ENCODE measurements at places on chromosomes 4 and X.

DNA sequence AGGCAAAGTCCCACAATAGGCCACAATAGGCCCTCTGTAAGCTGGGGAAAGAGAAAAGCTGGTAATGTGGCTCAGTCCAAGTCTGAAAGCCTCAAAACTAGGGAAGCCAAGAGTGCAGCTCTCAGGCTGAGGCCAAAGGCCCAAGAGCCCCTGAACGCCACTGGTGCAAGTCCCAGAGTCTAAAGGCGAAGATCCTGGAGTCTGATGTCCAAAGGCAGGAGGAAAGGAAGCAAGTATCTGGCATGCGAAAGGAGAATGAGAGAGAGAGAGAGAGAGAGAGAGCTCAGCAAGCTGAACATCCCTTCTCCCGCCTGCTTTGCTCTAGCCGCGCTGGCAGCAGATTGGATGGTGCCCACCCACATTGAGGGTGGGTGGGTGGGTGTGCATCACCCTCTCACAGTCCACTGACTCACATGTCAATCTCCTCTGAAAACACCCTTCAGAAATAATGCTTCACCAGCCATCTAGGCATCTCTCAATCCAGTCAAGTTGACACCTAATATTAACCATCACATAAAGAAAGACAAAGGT, 30.9 kb upstream of the ELF2 start:
- H3K27me3 ChIP-seq = no peaks in the 10 kb centered on the region
- H3K4me3 ChIP-seq = no peak overlapping the region
- no peaks in the 10 kb centered on the region for H3K36me3 ChIP-seq
- no peak overlapping the region for H3K27ac ChIP-seq

DNA sequence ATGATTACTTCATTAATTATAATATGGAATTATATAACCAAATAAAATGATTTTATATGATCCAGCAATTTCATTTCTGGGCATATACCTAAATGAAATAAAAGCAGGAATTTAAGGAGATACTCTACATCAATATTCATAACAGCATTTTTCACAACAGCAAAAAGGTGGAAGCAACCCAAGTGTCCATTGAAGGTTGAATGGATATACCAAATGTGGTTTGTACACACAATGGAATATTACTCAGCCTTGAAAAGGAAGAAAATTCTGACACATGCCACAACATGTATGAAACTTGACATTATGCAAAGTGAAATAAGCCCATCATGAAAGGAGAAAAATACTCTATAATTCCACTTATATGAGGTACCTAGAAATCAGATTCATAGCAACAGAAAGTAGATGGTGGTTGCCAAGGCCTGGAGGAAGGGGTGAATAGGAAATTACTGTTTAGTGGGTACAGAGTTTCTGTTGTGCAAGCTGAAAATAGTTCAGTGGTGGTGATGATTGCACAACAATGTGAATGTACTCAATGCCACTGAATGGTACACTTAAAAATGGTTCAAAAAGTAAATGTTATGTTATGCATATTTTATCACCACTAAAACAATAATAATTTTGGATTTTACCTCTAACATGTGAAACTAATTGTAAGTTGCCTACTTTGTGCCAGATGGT, 471.5 kb downstream of the SPRY1 start:
- DNase-seq = no peak
- H3K4me3 ChIP-seq = no peak overlapping the region
- H3K4me1 ChIP-seq = no peaks in the 10 kb centered on the region
- no peaks in the 10 kb centered on the region for H3K27me3 ChIP-seq
- no peaks in the 10 kb centered on the region for H3K36me3 ChIP-seq
- H3K27ac ChIP-seq = no peak overlapping the region

DNA sequence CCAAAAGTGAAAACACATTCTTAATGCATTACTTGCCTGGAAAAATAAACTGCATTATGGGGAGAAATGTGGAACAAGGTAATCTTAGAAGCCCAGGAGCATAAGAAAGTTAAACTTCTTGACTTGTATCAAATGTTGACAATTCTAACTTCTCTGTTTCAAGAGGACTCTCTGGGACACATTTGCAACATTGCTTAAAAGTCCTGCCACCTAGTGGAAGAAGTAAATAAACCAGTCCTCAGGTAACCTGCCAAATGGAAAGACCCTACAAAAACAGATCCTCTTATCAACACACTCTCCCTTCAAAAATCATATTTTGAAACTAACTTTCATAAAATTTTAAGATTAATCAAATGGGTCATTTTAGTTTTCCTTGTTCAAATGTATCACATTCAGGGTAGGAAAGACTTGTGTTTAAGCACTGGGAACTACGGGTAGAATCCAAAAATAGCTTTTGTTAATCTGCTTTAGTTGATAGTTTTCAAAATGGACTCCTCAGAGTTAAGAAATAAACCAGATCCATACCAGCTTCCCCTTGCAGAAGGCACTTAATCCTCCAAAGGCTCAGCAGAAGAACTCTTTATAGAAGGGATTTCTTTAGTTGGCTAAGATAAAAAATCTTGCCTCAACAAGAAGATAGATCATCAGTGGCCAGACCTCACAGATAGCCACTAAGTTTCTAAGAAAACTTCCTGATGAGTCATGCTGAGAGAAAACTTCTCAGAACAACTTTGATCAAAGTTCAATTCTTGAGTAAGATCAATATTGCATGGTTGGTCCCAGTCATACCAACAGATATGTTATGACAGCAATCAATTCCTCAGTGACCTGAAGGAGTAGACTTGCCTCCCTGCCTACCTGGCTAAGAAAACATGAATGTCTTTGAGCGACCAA, 141.7 kb downstream of the HHIP start:
- no peak overlapping the region for H3K27ac ChIP-seq
- no peaks in the 10 kb centered on the region for H3K27me3 ChIP-seq
- H3K4me3 ChIP-seq = no peak overlapping the region
- H3K4me1 ChIP-seq = no peaks in the 10 kb centered on the region

DNA sequence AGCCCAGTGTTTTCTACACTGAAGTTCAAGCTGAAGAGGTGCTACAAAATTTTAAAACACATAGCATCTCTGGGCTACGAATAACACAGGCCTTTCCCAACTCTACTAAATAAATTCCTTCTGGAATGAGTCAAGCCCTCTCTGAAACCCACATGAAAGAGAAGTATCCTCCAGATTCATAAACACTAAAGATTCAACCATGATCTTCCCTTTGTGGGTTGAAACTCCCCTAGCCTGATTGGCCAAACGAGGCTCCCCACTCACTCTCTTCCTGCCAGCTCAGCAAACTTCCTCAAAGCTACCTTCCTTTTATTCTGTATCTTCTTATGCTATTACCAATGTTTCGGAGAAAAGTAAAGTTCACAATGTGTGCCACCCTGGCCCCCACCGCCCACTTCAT, 95.4 kb downstream of the NKX6-1 start:
- H3K4me1 ChIP-seq = no peaks in the 10 kb centered on the region
- no peaks in the 10 kb centered on the region for H3K36me3 ChIP-seq
- H3K27ac ChIP-seq = no peak overlapping the region
- no peaks in the 10 kb centered on the region for H3K27me3 ChIP-seq

- H3K4me3 ChIP-seq = no peak overlapping the region
- no peaks in the 10 kb centered on the region for H3K4me1 ChIP-seq
- no peaks in the 10 kb centered on the region for H3K27me3 ChIP-seq
- no peak overlapping the region for H3K27ac ChIP-seq
- no peak for DNase-seq
- peaks cover 4% of the 10 kb centered on the region for H3K36me3 ChIP-seq
Observed at GRCh38 chrX:72540318-72540717, 32.3 kb downstream of the HDAC8 start.

GRCh38 chr4:48090621-48091020, 43.4 kb downstream of the TXK start:
- H3K4me3 ChIP-seq = no peak overlapping the region
- no peaks in the 10 kb centered on the region for H3K4me1 ChIP-seq
- peaks cover 87% of the 10 kb centered on the region for H3K36me3 ChIP-seq
- no peaks in the 10 kb centered on the region for H3K27me3 ChIP-seq
- no peak for DNase-seq
- H3K27ac ChIP-seq = no peak overlapping the region

DNA sequence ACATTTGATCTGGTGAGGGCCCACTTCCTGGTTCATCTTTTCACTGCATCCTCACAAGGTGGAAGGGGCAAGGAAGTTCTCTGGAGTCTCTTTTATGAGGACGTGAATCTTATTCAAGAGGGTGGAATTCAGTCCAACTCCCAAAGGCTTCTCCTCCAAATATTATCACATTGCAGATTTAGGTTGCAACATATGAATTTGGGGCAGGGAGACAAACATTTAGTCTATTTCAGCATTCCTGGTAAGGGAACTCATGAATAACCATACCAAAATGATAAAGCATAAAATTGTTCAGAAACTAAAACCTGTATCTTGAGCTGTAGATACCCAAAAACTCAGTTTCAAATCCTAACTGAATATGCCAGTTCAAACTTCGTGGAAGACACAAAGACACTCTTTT, 246.8 kb downstream of the QDPR start:
- no peaks in the 10 kb centered on the region for H3K36me3 ChIP-seq
- H3K4me1 ChIP-seq = no peaks in the 10 kb centered on the region
- no peak overlapping the region for H3K4me3 ChIP-seq
- H3K27me3 ChIP-seq = no peaks in the 10 kb centered on the region
- DNase-seq = no peak

GRCh38 chrX:118423558-118423957, 72.1 kb upstream of the DOCK11 start:
- no peaks in the 10 kb centered on the region for H3K4me1 ChIP-seq
- no peak overlapping the region for H3K27ac ChIP-seq
- no peak overlapping the region for H3K4me3 ChIP-seq
- no peaks in the 10 kb centered on the region for H3K27me3 ChIP-seq
- peaks cover 5% of the 10 kb centered on the region for H3K36me3 ChIP-seq
- no peak for DNase-seq

- H3K27me3 ChIP-seq = no peaks in the 10 kb centered on the region
- H3K27ac ChIP-seq = no peak overlapping the region
- H3K4me1 ChIP-seq = no peaks in the 10 kb centered on the region
- DNase-seq = no peak
Observed at GRCh38 chr4:179766938-179767337, 2324.7 kb upstream of the AGA start.

GRCh38 chr4:83297548-83298260, 13.1 kb upstream of the COQ2 start:
- H3K27me3 ChIP-seq = no peaks in the 10 kb centered on the region
- no peak overlapping the region for H3K4me3 ChIP-seq
- peaks cover 7% of the 10 kb centered on the region for H3K4me1 ChIP-seq
- DNase-seq = no peak

- no peaks in the 10 kb centered on the region for H3K27me3 ChIP-seq
- peak; percentile 21 for DNase-seq
- H3K36me3 ChIP-seq = peaks cover 34% of the 10 kb centered on the region
- H3K4me3 ChIP-seq = peak overlapping the region; percentile 78
- H3K27ac ChIP-seq = peak overlapping the region; percentile 83
- H3K4me1 ChIP-seq = peaks cover 36% of the 10 kb centered on the region
Observed at GRCh38 chr4:108619372-108620100, 840 bp upstream of the RPL34 start.

DNA sequence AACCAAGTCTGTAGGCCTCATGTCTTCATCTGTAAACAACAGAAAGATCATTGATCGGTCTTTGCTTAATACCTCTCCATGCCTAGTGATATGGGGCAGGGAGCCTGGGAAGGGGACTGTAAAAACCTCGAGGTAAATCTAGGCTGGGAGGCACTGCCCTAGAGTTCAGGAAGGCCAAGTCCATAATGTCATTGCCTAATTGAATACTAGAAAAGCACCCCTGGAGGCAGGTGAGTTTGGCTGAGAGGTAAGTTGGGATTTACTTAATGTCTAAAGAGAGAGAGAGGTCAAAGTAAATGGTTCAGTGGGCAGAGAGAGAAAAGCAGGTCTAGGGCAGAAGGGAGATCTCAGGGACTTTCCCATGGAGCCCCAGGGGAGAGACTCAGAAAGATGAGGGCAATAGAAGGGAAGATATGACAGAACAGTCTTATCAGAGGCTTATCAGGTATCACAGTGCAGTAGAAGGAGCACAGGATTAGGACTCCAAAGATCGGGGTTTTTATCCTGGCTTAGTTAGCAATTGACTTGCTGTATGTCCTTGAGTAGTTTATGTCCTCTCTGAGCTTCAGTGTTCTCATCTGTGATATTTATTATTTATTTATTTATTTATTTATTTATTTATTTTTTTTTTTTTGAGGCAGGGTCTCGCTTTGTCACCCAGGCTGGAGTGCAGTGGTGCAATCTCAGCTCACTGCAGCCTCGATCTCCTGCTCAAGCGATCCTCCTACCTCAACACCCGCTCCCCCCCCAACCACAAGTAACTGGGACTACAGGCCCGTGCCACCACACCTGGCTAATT, 85.2 kb downstream of the SLC16A2 start:
- no peak for DNase-seq
- no peak overlapping the region for H3K4me3 ChIP-seq
- no peaks in the 10 kb centered on the region for H3K27me3 ChIP-seq
- H3K4me1 ChIP-seq = no peaks in the 10 kb centered on the region

- DNase-seq = no peak
- no peak overlapping the region for H3K4me3 ChIP-seq
- H3K4me1 ChIP-seq = peaks cover 30% of the 10 kb centered on the region
- H3K27me3 ChIP-seq = peaks cover 67% of the 10 kb centered on the region
- no peaks in the 10 kb centered on the region for H3K36me3 ChIP-seq
Observed at GRCh38 chr4:54093324-54094240, 6.4 kb upstream of the GSX2 start.

DNA sequence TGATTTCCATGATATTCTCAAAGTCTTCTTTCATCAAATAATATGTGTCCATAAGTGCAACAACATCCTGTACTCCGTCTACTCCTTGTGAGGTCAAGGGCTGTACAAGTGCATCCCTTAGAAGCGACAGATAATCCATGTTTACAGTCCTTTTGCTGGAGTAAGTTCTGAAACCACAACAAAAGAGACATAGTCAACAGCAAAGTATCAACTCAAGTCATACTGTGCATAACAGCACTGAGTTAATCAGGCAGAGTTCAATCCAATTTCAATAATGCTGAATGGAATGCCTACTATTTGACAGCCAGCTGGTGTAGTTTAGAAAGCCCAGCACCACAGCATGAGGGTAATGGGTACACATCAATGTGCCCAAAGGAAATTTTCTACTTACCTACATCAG, 74.5 kb downstream of the RFC1 start:
- H3K36me3 ChIP-seq = peaks cover 76% of the 10 kb centered on the region
- no peak overlapping the region for H3K4me3 ChIP-seq
- no peaks in the 10 kb centered on the region for H3K4me1 ChIP-seq
- no peak for DNase-seq

GRCh38 chrX:16067886-16068515, 55.4 kb upstream of the GRPR start:
- H3K27ac ChIP-seq = no peak overlapping the region
- no peaks in the 10 kb centered on the region for H3K4me1 ChIP-seq
- DNase-seq = no peak
- no peaks in the 10 kb centered on the region for H3K27me3 ChIP-seq

- H3K4me3 ChIP-seq = no peak overlapping the region
- no peaks in the 10 kb centered on the region for H3K36me3 ChIP-seq
- H3K27ac ChIP-seq = no peak overlapping the region
- no peak for DNase-seq
- H3K27me3 ChIP-seq = no peaks in the 10 kb centered on the region
Observed at GRCh38 chrX:80578517-80579105, 158.4 kb downstream of the TENT5D start.
